ENCODE measurements at places on chromosomes 2 and 18. TPM values are rescaled to one million over a fixed set of nuclear protein-coding genes. Genes with fewer than 3 reads are reported as not detected.

Gene HAAO
- polyA plus RNA-seq, result 36.3 TPM

Gene UGT1A7
- not detected for polyA plus RNA-seq

Gene FBXO48
- polyA plus RNA-seq, result 1.9 TPM

Gene EML6
- 0.49 TPM for polyA plus RNA-seq

Gene ARHGAP25
- polyA plus RNA-seq, result 5.9 TPM

Gene SP3
- polyA plus RNA-seq, result 115 TPM

GRCh38 chr2:183995632-183996031, 602.7 kb upstream of the ZNF804A start:
- DNase-seq, result no peak

- no peak for DNase-seq
Measured at GRCh38 chr2:219398721-219399363, 11.1 kb upstream of the DNPEP start.

All from left renal pelvis (tissue), 4 donors.